Activated CD4-positive, alpha-beta T cell treated with anti-CD3 and anti-CD28 coated beads for 24 hours (primary cell): ENCODE measurements at places on chromosomes 3 and 15.
A peak's percentile ranks its signal among the peaks of the same experiment; 100 is the strongest.

DNA sequence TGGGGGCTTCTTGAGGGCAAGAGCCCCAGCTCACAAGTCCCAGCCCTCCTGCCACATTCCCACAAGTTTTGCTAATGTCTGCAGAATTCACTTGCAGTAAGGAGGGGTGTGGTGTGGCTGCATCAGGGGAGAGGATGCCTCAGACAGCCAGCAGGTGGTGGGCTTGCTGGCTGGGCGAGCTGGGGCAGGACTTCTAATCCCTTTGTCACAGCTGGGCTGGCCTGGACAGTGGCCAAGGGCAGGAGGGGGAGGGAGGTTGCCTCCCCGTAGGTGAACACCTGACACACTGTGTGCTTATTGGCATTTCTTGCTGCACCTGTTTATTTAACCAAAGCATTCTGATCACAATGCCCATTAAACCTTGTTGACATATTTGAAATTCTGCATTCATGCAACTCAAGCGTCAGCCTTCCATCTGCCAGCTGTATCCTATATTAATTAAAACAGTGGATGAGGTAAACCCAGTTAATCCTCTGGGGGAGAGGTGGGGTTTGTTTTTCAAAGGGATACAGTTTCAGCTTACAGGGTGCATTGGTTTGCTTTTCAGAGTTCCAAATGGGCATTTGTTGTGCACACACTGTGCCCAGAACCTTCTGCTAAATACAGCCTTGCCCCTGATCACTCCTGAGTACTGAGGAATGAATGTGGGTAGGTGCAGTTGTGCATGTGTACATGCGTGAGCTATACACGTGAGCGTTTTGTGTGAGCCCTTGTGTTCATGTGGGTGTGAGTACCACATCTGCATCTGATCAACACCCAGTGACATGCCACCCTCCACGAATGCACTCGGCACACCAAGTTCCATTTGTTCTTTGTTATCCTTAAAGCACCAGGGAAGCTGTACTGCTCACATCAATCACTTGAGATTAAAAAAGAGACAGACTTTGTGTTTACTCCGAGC, 268.7 kb downstream of the XXYLT1 start:
- DNase-seq, result no peak

- no peak for DNase-seq
These were observed 16.9 kb upstream of the SEMA4B start for GRCh38 chr15:90184119-90184785.

GRCh38 chr3:130738241-130738640, 8.4 kb downstream of the PIK3R4 start:
- DNase-seq, result no peak

GRCh38 chr3:132509506-132509905, 87.6 kb upstream of the ACKR4 start:
- DNase-seq, result no peak

DNA sequence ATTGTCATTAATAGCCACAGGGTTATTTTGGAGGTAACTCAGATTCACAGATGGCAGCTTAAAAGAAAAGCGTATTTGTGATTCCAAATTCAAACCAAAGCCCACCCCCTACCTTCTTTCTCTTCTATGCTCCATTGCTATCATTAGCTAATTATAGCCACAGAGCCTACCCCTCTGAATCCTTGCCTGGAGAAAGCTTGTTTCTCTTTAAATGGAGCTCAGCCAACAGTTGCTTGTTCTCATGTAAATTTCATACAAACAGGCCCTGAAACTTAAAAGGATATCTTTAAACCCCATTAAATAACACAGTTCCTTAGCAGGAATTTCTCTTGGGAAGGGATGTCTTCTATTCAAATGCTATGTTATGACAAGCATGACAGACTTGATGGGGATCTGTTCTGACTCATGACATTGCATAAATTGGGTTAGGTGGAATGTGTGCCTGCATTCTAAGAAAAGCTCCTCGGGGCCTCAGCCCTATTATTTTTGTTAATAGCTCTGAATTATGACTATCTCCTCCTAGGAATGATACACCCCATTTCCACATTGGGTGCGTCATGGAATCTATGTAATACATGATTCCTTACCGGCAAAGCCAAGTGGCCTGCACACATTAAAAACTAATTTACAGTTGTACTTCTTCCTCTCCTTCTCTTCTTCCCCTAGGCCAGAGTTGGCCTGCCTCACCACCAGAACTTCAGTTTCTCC, 265.8 kb downstream of the TAFA4 start:
- DNase-seq, result no peak

DNA sequence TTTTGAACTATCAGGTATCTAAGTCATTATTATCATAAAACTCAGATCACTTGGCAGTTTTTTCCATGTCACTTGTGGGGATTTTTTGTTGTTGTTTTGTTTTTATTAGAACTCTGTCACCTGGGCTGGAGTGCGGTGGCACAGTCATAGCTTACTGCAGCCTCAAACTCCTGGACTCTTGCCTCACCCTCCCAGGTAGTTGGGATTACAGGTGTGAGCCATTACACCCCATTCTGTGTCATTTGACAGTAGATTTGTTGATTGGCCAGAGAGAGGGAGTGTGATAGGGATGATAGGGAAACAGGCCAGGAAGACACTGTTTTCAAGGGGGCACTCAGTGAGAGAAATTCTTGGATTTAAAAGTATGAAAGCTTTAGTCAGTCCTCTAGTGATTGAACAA, 54.7 kb upstream of the SCAANT1 start:
- DNase-seq, result no peak

DNA sequence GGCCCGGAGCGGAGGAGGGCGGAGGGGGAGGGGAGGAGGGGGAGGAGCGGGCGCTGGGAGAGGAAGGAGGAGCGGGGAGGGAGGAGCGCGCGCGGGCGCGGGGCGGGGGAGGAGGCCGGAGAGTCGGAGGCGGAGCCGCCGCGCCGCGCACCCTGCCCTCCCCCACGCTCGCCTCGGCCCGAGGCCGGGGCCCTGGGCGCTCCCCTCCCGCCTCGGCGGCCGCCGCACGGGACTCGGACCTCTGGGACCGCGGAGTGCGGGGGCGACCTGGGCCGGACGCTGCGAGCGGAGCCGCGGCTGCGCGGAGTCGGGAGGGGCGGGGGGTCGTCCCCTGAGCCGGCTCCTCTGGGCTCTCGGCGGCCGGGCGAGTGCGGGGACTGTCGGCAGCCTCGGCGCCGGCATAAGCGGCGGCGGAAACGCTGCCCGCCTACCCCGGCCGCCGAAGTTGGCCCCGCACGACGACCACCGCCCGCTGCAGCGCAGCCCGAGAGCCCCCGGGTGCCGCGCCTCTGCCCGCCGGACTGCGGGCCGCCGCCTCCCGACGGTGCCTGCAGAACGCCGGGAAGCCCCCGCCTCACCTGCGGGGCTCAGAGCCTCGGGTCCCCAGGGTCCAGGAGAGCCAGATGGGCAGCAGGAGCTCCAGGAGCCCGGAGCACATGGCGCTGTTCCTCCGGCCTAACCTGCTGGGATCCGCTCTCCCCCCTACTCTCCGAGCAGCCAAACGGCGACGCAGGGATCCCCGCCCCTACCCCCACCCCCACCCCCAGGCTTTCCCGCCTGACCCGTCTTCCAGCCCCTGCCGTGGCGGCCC, 406 bp upstream of the GABRB3 start:
- no peak for DNase-seq

DNA sequence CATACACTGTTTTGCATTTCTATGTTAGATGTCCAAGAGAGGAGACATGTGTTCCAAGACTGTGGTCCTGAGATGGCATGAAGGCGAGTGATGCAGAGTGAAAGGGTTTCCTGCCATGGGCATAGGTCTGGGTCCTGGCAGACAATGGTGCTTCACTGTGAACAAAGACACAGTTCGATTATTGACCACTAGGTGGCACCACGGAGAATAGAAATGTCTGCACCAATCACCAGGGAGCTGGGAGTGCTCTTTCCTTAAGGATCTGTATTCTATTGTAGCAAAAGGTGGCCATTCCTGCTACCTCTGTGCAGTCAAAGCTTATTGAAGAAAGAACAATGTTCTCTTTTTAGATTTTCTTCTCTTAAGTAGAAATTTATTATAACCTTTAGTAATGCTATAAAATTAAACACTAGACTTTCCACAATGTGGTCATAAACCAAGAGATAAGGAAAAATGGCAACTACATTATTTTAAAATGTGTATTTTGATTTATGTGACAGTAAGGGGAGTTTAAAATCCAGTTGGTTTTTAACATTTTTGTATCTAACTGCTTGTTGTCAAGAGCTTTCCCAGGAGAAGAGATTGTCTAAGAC, 88.7 kb downstream of the GABRG3 start:
- peak; percentile 2 for DNase-seq

DNA sequence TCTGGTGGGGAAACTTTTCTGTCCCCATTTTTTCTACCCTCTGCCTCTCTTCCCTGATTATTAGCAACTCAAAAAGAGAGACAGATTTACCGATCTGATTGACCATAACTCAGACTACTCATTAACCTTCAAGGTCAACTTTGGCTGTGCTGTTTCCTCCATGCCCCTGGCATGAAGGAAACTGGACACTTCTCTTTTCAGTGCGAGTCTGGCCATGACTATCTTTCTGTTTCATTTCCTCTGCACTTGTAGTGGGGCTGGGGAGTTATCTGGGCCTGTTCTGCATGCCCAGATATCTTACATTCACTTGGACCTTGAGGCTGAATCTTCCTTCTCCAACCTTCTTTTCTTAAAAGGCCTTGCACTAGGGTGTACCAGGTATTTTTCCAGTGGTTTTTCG, 76.9 kb upstream of the SLCO2A1 start:
- no peak for DNase-seq

DNA sequence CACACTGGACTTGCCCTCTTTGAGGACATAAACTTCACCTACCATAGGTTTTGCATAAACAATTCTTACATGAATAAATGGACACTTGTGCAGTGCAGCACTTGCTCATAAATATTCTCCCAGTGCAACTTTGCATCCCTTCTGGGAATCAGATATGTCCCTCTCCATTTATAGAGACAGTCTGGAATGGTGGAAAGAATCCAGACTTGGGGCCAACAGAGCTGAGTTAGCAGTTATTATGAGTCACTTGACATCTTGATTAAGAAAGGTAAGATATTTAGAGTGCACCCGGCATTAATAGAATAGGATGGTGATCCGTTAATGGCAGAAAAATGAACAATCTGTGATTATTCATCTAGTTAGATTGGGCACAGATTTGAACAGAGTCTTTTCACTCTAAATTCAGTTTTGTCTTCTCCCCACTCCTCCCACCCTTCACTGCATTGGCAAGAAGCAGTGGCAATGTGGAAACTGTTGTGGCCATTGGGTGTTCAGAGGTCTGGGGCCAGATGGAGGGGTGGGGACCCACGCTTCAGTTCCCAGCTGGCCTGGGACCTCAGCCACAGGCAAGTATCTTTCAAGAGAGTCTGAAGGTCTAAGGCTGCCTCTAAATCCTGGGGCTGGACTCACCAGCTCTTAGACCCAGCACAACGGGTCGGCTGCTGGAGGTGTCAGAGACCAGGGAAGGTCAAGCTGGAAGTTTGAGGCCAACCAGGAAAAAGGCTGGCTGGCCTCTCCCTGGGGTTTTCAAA, 58.9 kb upstream of the KY start:
- DNase-seq, result no peak

DNA sequence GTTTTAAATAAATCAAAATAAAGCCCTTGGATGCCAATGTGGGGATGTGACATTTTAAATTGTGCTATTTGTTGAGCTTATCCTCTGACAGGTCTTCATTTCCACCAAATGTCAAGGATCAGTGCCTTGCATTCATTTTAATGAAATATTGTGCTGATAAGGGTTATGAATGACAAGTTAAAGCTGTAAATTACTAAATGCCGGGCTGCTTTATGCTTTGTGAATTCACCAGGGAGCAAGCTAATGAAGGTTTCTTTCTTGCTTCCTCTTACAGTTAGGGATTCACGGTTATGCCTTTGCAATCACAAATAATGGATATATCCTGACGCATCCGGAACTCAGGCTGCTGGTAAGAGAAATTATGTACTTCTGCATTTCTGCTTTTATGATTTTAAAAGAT, 81.7 kb downstream of the LRTM1 start:
- no peak for DNase-seq

- DNase-seq, result no peak
These were observed 183.6 kb downstream of the XXYLT1 start for GRCh38 chr3:195087328-195087727.

DNA sequence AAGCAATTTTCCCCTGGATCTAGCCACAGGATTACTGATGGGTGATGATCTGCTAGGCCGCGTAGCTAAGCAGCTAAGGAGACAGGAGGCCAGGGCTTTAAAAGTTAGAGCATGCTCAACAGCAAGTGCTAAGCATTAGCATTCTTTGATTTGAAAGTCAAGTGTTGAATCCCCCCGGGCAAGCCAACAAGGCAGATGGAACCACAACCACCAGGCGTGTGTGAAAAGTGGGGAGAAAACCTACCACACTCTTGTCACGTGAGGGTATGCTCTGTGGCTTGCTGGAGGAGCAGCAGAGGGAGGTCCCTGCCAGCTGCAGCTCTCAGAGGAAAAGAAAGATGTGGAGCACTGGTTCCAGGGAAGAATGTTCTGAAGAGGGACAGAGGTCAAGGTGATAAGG, 20.9 kb downstream of the SLC51A start:
- DNase-seq, result no peak

DNA sequence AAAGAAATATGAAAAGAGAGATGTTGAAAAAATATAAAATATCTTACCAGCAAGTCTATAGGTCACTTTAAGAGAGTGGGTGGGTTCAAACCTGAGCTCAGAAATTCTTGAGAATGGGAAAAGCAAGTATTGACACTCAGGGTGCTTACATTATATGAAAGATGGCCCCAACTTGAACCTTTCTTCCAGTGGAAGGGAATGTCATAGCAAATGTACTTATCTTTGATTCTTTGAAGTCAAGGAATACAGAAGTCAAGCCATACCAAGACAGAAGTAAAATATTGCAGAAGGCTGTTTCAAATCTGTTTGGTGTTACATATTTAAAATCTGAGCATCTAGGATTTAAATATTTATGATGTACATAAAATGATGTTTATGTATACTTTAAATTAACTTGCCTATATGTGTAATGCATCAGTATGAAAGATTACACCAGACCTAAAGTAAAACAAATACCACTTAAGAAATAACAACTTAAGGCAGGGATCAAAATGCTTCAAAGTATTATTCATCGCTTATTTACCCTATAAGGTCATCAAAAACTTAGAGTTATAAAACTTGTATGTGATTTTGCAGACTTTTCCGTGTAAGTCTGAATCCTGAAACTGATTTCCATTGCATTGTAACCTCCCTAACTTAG, 8.7 kb downstream of the MME start:
- DNase-seq, result no peak

- no peak for DNase-seq
These were observed 675 bp downstream of the TSEN2 start for GRCh38 chr3:12484983-12485327.

- DNase-seq, result no peak
These were observed 124.0 kb downstream of the NTRK3 start for GRCh38 chr15:88132499-88132898.
